Right lobe of liver (tissue), 6 donors: ENCODE measurements at places on chromosomes 3 and 15. TPM values are rescaled to one million over a fixed set of nuclear protein-coding genes. Genes with fewer than 3 reads are reported as not detected.

CCR3 gene
- 0.27 TPM for total RNA-seq

DNA sequence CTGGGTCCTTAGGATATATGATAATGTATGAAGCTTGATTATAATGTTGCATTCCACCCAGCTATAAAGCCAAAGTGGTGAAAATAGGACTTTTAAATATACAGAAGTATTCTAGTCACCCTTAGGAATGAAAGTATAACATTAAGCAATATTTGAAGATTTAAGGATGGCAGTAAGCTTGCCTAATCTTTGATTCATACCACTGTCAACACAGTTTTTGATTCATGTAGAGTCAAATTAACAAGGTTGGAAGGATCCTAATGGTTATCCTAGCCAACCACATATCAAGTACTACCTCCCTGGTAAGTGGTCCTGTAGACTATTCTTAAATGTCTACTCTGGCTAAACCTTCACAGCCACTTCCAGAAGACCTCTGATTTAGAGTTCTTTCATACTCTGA is 18.6 kb downstream of the ARIH1 start:
- no peak for DNase-seq

DLG1 gene
- 48.9 TPM for total RNA-seq

RTF1 gene
- 14.1 TPM for total RNA-seq

GRCh38 chr3:126528419-126528799 is 4.5 kb downstream of the CHST13 start:
- peak; percentile 17 for DNase-seq

DNA sequence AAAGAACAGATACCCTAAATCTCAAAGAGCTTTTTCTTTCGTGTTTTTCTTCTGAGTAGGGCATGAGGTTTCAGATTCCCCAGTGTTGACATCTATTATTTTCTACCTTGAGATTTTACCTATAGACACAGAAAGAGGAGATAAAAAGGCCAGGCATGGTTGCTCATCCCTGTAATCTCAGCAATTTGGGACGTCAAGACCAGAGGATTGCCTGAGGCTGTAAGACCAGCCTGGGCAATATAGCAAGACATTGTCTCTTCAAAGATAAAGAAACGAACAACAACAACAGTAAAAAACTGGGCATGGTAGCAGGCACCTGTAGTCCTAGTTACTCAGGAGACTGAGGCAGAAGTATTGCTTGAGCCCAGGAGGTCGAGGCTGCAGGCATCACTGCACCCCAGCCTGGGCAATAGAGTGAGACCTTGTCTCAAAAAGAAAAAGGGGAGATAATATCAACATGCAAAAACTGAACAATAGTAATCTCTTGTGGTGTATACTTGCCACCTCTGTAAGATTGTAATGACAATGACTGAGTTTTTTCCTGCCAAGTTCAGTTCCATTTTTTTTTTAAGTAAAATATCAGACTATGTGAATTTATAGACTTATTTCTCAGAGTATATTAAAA is 71.3 kb downstream of the MBNL1 start:
- no peak for DNase-seq

TRIP4 gene
- 9.1 TPM for total RNA-seq
